ENCODE measurements at places on chromosomes 4 and X. TPM values are rescaled to one million over a fixed set of nuclear protein-coding genes. Genes with fewer than 3 reads are reported as not detected.
A peak's percentile ranks its signal among the peaks of the same experiment; 100 is the strongest.

SSX4 gene
- not detected for total RNA-seq

USP38 gene
- total RNA-seq: 26.0 TPM

ABHD18 gene
- total RNA-seq: 16.4 TPM

GRCh38 chrX:68660746-68661145, 13.3 kb downstream of the STARD8 start:
- no peak for DNase-seq

GRCh38 chr4:169309326-169309967, 38.7 kb upstream of the SH3RF1 start:
- DNase-seq: no peak

GRCh38 chr4:104966349-104967033, 180.2 kb upstream of the TET2 start:
- DNase-seq: peak; percentile 58

GRCh38 chr4:146143888-146144287, 31.6 kb upstream of the LSM6 start:
- no peak for DNase-seq

GRCh38 chr4:74658116-74658515, 136.2 kb downstream of the BTC start:
- no peak for DNase-seq
